IMR-90 (cell line): ENCODE measurements at places on chromosomes 11 and 22. TPM values are rescaled to one million over a fixed set of nuclear protein-coding genes. Genes with fewer than 3 reads are reported as not detected.
A peak's percentile ranks its signal among the peaks of the same experiment; 100 is the strongest.

The NUDT8 gene
- 0.83 and 1.4 TPM in 2 replicates for total RNA-seq

GRCh38 chr22:40183029-40183581, 5.4 kb downstream of the TNRC6B start:
- DNase-seq = peak; percentile 87

DNA sequence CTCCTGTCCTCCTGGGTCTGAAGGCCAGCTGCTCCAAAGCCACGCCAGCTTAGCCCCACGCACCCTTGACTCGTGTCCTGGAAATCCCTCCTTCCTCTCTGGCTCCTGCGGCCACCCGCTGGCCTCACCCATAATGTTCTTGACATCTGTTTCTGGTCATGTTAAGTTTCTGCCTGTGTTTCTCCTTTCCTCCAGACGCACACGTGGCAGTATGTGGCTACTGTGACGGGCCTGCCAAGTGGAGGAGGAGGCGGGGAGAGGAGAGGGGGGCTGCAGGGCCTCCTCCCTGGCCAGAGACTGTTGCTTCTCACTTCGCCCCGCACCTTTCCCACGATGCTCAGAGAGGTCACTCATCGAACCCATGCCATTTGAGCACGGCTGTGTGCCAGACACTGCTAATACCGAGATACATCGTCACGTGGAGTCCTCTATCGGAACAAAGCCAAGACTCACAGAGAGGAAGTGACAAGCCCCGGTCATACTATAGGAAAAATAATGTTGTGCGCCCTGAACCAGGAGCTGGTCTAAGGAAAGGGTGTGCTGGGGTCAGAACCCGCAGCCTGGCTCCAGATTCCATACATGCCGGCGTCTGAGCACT, 11.5 kb downstream of the C1QTNF6 start:
- peak; percentile 78 for DNase-seq

The DLG2 gene
- total RNA-seq = 0.36 and 0.56 TPM in 2 replicates

GRCh38 chr11:16086229-16086819, 270.0 kb downstream of the SOX6 start:
- no peak for DNase-seq

The CDHR5 gene
- total RNA-seq = not detected in 2 replicates

GRCh38 chr22:49157529-49158339, 669.9 kb downstream of the BRD1 start:
- no peak for DNase-seq

The FAM180B gene
- total RNA-seq = not detected in 2 replicates

The RHOG gene
- total RNA-seq = 16.3 and 20.6 TPM in 2 replicates

DNA sequence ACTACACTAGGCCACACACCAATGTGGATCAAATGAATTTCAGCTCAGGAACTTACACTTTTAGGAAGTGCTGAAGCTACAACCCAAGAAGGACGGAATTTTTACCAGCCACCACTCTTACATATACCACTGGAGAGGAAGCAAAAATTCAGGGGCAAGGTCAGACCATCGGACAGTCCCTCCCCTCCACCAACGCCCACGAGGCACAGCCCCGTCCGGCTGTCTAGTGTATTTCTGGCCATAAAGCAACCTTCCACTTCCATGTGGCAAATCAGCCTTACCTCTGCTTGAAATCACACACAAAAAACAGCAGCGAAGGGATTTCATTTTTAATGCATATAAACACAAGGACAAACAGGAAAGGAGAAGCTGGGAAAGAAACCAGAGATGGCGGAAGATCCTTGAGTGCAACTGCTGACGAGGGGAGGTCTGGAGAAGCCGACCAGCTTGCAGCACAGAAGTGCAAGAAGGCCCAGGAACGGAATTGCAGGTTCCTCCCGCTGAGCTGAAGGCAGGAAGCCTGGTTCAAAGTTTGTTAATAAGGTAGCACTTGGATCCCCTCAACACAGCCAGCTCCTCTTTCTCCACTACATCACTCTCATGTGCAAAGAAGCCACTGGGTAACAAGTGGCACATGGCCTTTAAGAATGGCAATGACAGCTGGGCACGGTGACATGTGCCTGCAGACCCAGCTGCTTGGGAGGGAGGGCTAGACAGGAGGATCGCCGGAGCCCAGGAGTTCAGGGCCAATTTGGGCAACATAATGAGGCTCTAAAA, 71.5 kb downstream of the SHANK2 start:
- no peak for DNase-seq

The C11orf91 gene
- total RNA-seq = not detected in 2 replicates

DNA sequence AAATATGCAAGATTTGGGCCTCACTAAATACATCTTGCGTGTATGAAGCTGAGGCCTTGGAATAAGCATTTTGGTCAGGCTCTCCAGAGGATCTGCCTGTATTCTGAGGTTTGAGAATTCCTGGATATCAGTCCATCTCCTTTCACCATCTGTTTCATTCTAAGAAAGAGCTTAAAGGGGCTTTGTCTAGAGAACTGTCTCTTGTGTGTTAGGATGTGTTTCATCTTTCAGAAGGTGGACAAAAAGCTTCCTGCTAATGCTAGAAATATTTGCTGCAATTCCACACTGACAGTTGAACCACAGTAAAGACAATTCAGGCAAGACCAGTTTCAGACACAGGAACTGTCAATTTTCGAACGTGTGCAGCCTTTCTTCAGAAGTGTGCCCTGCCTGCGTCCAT, 185.4 kb downstream of the DBX1 start:
- DNase-seq = no peak

The TANGO2 gene
- 60.5 and 75.1 TPM in 2 replicates for total RNA-seq

GRCh38 chr11:134485316-134485715, 73.3 kb upstream of the B3GAT1 start:
- DNase-seq = no peak

The PGA5 gene
- not detected in 2 replicates for total RNA-seq

DNA sequence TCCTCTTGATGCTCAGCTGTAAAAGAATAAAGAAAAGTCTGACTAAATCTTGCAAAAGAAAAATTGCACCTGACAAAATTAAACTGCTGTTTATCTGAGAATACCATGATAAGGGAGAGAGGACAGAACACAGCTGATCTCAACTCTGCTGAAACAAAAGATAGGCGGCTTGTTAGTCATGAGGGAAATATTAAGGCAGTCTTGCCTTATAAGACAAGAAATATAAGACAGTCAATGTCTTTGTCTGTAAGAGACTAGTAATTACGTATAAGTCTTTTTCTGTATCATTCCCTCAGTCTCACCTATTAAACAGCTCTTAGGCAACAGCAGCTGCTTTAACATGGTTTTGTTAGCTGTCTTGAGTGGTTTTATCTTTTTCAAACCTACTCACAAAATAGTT, 296.6 kb downstream of the LUZP2 start:
- DNase-seq = peak; percentile 61

- no peak for DNase-seq
Observed at GRCh38 chr22:27003297-27003696, 345.9 kb downstream of the MIAT start.

The DRG1 gene
- 141 and 156 TPM in 2 replicates for total RNA-seq

DNA sequence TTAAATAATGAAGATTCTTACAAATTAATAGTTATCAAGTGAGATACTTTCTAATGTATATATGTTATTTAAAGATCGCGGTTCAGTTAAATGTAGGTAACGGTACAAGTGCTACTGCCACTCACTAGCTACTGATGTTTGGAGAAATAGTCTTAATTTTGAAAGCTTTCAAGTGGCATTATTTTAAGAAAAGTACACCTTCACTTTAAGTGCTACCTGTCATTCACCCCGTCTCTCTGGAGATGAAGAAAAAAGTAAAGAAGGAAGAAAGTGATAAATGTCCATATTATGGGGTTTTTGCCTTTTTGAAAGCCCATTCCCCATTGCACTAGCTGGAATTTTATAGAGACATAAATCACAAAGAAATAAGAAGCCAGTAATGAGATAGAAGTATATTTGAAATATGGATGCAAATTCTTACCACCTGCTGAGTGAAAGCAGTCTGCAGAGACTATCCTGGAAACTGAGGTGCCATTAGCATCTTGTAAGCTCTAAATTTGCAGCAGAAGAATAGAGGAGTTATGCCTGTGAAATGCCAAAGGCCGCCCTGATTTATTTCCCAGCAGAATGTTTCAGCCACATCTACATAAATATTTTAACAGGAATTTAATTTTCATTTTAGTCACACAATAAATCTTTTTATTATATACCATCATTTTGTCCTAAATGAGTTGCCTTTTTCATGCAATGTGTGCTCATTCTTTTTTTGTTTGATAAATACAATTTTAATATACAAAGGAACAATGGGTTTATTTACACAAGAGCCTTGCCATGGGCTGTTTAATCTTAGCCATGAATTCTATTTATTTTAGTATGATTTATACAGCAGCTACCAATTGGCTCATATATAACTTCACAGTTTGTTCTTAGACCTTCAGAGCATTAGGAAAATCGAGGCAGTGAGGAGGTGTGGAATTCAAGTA, 489.9 kb upstream of the RAG2 start:
- no peak for DNase-seq

- DNase-seq = peak; percentile 24
Observed at GRCh38 chr11:100816823-100817222, 129.7 kb downstream of the ARHGAP42 start.

The EMID1 gene
- 0.28 and 0.54 TPM in 2 replicates for total RNA-seq

GRCh38 chr22:37657590-37658132, 862 bp upstream of the PDXP start:
- peak; percentile 7 for DNase-seq

- no peak for DNase-seq
Observed at GRCh38 chr11:73536961-73537360, 61.0 kb downstream of the FAM168A start.

DNA sequence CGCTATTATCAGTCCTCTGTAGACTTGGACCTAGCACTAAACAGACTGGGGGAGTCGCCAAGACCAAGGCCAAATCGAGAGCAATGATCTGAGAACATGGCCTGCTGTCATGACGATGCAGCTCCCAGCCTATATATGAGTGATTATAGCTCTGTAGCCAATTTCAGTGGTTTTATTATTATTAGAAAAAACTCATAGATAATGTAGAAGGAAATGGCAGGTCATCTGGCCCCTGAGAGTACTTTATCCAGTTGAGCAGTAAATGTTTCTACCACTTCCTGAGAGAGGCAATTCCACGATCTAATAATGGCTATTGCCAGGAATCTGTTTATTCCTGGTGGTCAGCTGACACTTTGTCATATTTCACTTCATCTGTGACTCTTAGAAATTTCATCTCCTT, 666.7 kb downstream of the OPCML start:
- no peak for DNase-seq

- DNase-seq = no peak
Observed at GRCh38 chr22:46008836-46009596, 32.1 kb upstream of the WNT7B start.

The CARD18 gene
- not detected in 2 replicates for total RNA-seq

DNA sequence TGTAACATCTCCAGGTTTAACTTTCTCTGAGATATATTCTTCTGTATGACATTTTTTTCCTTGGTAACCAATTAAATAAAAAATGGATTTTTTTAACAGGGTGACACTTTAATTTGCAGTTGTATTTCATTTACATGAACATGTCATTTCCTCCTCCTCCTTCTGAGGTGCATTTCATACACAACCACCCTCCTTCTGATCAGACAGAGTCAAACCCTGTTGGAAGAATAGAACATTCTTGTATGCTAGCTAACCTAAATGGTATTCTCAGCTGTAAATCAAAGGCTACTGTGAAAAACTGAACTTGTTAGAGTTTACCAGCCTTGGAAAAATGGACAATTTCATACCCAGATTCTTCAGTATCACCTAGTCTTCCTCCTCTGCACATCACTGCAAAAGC, 52.7 kb upstream of the CHRM4 start:
- DNase-seq = peak; percentile 34

DNA sequence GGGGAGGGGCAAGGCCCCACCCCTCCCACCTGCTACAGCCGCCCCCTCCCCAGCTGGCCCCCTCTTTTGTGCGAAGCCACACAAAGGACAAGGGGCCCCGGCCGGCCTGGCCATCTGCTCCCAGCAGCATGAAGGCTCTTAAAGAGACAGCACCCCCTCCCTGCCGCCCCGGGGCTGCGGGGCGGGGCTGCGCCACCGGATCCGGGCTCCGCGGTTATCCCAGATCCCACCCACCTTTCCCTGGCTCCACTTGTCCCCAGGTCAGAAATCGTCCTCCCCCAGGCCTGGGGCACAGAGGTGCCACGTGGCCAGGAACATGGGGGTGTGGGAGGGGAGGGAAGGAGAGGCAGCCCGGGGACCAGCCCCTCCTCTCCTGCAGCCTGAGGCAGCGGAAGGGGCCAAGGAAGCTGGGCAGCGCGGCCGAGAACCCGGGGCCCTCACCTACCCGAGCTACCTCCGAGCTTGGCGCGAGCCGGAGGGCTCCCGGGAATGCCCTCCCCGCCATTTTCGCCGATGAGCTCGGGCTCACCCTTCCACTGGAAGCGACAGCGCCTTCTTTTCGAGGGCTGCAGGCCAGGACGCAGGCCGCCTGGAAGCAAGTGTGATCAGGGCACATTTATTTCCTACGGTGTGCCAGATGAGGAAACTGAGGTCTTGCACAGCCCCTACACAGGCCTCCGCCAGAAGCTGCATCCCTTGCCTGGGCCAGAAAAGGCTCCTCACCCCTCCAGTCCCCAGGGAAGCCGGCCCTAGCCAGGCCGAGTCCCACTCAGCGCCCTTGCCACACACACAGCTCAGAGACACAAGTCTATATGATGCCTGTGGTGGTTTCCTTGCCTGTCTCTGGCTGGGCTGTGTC, 2.5 kb upstream of the RCOR2 start:
- DNase-seq = no peak

The F2 gene
- not detected in 2 replicates for total RNA-seq

The PYGM gene
- under 0.01 and 0.18 TPM in 2 replicates for total RNA-seq

The MPZL3 gene
- total RNA-seq = 0.36 and 0.56 TPM in 2 replicates
